ENCODE measurements at places on chromosomes 2 and 18.

- DNase-seq: no peak
These were observed 73.9 kb upstream of the LPIN2 start for GRCh38 chr18:3086871-3087270.

GRCh38 chr2:175574069-175574468, 392.6 kb upstream of the ATP5MC3 start:
- no peak for DNase-seq

GRCh38 chr18:8116341-8117005, 492.8 kb upstream of the RAB12 start:
- no peak for DNase-seq

- DNase-seq: no peak
These were observed 54.0 kb upstream of the GPR75 start for GRCh38 chr2:53913721-53914120.

GRCh38 chr18:22563164-22563583, 145.5 kb upstream of the CTAGE1 start:
- DNase-seq: no peak

- DNase-seq: no peak
These were observed 3.4 kb upstream of the PRKCE start for GRCh38 chr2:45647986-45648520.

DNA sequence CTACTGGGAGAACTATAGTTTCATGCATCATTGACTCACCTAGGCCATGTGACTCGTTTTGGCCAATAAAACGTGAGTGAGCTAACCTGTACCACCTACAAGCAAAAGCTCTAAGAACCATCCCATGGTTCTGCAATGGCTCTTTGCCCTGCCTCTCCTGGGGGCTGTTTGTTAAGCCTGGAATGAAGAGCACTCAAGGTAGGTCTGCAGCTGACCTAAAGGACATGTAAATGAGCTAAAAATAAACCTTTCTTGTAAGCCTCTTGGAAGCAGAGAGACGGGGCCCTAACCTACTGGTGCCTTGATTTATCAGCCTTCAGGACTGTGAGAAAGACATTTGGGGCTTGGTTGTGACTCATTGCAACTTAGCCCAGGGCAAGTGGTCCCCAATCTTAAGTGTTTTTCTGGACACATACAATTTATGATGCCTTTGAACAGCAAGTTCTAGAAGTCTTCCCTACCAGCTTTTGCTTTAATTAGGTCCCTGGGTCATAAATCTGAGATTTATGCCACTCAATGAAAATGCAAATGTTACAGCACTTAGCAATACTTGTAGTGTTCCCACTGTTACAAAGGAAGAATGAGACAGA, 107.4 kb downstream of the OSBPL6 start:
- DNase-seq: no peak

GRCh38 chr18:62403120-62403519, 78.0 kb downstream of the TNFRSF11A start:
- DNase-seq: no peak

Data from CD4-positive, alpha-beta T cell treated with Interleukin-6 at 100 ng/mL for 8 hours (primary cell).